ENCODE measurements at places on chromosomes 1 and 21. TPM values are rescaled to one million over a fixed set of nuclear protein-coding genes. Genes with fewer than 3 reads are reported as not detected.
A peak's percentile ranks its signal among the peaks of the same experiment; 100 is the strongest.

DNA sequence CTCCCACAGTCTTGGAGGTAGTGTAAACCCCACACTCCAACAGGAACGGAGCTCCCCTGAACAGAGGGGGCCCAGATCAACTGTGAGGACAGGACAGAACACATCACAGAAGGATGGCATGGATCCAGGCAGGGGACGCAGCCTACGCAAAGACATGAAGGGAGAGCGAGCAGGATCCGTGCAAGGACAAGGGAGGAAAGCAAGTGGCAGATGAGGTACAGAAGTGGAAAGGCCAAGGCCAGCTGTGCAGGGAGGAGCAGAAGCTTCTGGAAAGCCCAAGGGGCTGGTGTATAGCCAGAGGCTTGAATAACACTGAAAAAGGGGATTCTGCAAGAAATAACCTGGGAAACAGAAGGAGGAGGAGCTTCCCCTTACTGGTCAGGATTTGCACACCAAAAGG is 81.2 kb downstream of the SIPA1L2 start:
- no peak for DNase-seq

DNA sequence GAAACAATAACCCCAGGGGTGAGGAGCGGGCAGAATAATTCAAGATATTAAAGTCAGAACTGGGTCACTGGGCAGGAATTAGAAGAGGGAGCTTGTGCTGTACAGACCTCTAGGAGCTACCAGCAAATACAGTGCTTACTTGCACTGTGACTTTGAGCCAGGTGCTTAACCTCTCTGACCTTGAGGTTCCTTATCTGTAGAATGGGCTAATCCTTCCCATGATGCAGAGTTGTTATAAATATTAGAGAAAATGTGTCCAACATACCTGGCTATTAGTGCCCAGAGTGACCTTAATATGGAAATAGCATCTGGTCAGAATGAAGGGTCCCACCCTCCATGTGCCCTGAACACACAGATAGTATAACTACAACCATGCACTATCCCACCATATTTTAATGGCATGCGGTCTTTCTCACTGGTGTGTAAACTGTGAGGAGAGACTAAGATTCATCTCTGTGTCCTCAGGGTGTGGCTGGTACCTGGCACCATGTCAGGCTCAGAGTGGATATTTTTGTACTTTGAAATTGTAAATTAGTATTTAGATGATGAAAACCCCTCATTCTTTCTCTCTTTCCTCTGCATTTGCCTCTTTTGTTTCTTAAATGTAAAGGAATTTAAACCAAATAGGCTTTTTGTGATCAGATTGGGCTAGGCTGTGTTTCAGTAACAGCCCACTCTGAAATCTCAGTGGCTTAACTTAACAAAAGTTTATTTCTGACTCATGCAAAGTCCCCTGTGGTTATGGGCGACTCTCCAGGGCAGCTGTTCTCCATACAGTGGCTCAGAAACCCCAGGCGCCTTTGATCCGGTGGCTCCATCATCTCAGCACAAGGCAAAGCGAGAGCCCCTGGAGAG is 60.0 kb upstream of the ROR1 start:
- no peak for DNase-seq

DNA sequence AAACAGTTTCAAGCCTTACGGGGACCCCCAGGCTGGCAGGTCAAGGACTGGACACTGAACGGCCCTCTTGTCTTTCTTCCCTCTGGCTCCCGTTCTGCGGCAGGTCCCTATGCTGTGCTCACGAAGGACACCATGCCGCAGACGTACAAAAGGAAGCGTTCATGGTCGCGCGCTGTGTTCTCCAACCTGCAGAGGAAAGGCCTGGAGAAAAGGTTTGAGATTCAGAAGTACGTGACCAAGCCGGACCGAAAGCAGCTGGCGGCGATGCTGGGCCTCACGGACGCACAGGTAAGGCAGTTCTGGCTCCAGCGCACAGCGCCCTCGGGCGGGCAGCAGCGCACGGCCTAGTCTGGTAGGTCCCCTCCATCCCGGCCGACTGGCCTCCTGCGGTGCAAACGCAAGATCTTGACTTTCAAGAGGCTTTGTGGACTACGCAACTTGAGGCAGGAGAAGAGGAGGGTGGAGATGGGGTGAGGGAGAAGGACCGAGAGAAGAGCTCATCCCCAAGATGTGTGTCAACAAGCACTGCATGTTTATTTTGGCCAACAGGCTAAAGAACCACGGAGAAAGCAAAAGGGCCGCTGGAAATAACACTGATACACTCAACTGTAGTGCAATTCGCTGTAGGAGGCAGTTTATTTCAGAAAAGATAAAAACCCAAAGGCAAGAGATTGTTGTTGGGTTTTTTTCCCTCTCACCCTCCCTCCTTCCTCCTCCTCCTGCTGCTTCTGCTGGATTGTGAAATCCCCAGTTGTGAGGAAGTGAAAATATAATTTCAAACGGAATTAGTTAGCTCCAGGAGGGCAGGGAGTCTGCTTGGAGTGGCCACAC is 3.0 kb downstream of the HLX start:
- DNase-seq, result peak; percentile 80

- DNase-seq, result no peak
Measured at GRCh38 chr21:24023402-24023801, 1583.9 kb downstream of the MRPL39 start.

DNA sequence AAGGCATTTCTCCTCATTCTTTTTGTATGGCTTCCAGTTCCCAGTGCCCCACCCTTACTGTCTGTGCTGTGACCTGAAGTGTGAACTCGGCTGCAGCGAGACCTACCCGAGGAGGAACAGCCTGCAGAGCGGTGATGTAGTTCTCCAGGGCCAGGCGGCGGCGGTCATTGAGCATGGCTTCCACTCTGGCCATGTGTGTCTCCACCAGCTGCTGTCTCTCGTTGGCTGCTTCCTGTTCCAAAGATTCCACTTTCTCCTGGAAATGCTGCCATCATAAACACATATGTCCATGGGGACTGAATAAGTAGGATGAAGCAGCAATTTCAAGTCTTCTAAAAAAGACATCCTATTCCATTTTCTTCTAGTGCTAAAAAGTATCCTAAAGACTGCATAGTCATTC is 195.6 kb downstream of the APP start:
- DNase-seq, result no peak

- no peak for DNase-seq
Measured at GRCh38 chr1:172451002-172451443, 7.2 kb upstream of the PIGC start.

CHTOP gene
- total RNA-seq, result 90.4 TPM

EXO1 gene
- 0.40 TPM for total RNA-seq

AGPAT3 gene
- total RNA-seq, result 51.5 TPM

All from cardiac septum (tissue), 1 donor.